Esophagus muscularis mucosa (tissue), 4 donors: ENCODE measurements at places on chromosomes 13 and 19. TPM values are rescaled to one million over a fixed set of nuclear protein-coding genes. Genes with fewer than 3 reads are reported as not detected.

The ZSCAN5C gene
- not detected for total RNA-seq

GRCh38 chr13:41851351-41851750 is 109.6 kb downstream of the VWA8 start:
- H3K4me3 ChIP-seq = no peak overlapping the region
- H3K36me3 ChIP-seq = peaks cover 8% of the 10 kb centered on the region
- H3K27me3 ChIP-seq = no peaks in the 10 kb centered on the region
- H3K4me1 ChIP-seq = peaks cover 6% of the 10 kb centered on the region

DNA sequence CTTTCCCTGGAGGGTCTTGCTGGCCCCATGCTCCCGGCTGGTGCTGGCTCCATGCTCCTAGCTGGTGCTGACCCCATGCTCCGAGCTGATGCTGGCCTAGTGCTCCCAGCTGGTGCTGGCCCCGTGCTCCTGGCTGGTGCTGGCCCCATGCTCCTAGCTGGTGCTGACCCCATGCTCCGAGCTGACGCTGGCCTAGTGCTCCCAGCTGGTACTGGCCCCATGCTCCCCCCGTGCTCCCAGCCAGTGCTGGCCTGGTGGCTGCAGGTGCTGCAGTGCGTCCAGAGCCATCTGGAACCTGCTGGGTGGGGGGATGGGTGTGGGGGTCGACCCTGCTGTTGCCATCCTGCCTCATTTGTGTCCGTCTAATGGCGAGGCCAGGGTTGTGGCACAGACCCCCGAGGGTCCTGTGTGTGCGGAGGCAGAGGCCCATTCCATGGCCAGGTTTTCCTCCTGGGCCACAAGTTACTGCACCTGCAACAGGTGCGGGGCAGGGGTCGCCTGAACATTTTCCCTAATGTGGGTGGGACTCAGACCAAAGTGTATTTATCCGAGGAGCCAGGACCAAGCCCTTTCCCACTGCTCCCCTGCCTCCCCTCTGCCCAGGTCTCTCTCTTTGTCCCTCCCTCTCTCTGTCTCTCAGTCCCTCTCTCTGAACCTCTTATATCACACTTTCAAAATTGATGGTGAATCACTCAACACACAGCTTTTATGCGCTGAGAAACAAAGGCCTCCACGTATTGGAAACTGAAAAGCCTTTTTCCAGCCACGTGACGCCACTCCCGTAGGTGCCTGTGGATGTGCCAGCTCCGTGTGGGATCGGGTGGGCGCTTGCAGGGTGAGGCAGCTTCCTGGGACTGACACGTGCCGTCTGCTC is 45.1 kb downstream of the MCF2L start:
- peaks cover 48% of the 10 kb centered on the region for H3K36me3 ChIP-seq
- H3K4me1 ChIP-seq = no peaks in the 10 kb centered on the region
- DNase-seq = no peak
- no peak overlapping the region for H3K27ac ChIP-seq
- H3K27me3 ChIP-seq = no peaks in the 10 kb centered on the region

The SHISA7 gene
- not detected for total RNA-seq

The ADGRE3 gene
- total RNA-seq = not detected

The TNFSF13B gene
- 3.6 TPM for total RNA-seq

The GPR183 gene
- 21.4 TPM for total RNA-seq

The NKPD1 gene
- not detected for total RNA-seq

- H3K4me1 ChIP-seq = no peaks in the 10 kb centered on the region
- H3K27me3 ChIP-seq = no peaks in the 10 kb centered on the region
- H3K27ac ChIP-seq = no peak overlapping the region
Measured at GRCh38 chr13:61202042-61202441, 213.6 kb downstream of the PCDH20 start.

DNA sequence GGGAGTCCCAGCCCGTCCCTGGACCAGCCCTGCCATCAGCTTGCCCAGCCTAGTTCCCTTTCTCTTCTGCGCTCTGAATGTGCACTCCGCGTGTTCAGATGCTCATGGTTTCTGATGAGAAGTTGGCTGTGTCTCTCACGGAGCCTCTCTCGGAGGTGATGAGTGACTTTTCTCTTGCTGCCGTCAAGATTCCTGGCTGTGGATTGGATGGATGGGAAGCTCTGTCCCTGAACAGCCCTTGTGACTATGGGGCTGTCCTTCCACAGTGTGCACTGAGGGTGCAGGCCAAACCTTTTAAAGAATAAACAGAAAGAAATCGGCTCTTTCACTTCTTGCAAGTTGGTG is 24.4 kb downstream of the WTIP start:
- no peaks in the 10 kb centered on the region for H3K27me3 ChIP-seq
- H3K36me3 ChIP-seq = no peaks in the 10 kb centered on the region
- H3K4me3 ChIP-seq = no peak overlapping the region
- peaks cover 24% of the 10 kb centered on the region for H3K4me1 ChIP-seq

DNA sequence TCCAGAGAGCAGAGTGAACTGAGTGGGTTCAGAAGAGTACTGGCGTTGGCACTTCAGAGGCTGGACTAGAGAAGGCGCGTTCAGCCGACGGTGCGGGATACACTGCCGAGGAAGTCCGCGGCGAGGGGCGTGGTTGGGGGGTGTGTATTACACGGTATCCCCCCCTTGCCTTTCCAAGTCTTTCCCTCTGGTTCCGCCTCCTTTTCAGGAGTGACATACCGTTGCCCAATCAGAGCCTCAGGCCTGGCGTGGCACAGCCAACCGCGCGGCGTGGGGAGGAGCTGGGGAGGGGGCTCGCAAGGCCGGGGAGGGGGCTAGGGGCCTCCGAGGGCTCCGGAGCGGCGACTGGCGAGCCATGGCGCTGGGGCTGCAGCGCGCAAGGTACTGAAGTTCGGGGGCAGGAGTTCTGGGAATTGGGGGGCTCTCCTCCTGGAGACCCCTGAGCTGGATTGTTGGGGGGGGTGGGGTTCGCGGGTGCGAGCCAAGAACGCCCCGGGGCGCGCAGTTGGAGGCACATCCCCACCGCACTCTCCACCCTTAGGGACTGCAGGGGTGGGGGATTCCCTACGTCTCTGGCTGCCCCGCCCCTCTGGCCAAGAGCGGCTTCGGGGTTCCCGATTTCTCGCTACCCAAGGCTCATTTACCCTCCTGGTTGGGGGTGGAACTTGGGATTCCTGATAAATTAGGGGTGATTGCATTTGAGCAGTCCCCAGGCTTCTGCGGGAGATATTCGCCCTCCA is at the start of gene HIF3A:
TSS of gene HIF3A (plus strand) at position 321 of the 740 bp plus-strand sequence. CDS start at position 356, 35 bp downstream.
- H3K36me3 ChIP-seq = no peaks in the 10 kb centered on the region
- H3K27ac ChIP-seq = peak within 1 kb of the TSS; percentile 97
- H3K4me3 ChIP-seq = peak within 1 kb of the TSS; percentile 90
- H3K27me3 ChIP-seq = no peaks in the 10 kb centered on the region
- no peak for DNase-seq

DNA sequence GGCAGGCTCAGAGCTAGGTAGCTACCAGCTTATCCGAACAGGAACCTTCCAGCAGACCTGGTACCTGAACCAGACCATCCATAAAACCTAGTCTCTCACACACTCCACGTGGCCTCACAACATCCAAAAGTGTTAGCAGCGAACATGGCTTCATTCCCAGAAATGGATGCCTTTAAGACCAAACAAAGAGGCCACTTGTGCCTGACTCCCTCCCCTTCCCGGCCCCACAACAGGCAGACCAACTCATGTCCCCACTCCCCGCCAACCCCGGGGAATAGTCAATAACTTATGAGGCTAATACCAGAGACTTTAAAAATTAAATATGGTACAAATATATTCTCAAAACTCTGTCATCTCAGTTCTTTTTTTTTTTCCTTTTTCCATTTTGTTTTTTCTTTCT is 46.2 kb downstream of the ZNF557 start:
- H3K36me3 ChIP-seq = peaks cover 42% of the 10 kb centered on the region
- DNase-seq = no peak
- H3K4me3 ChIP-seq = no peak overlapping the region
- no peaks in the 10 kb centered on the region for H3K4me1 ChIP-seq

DNA sequence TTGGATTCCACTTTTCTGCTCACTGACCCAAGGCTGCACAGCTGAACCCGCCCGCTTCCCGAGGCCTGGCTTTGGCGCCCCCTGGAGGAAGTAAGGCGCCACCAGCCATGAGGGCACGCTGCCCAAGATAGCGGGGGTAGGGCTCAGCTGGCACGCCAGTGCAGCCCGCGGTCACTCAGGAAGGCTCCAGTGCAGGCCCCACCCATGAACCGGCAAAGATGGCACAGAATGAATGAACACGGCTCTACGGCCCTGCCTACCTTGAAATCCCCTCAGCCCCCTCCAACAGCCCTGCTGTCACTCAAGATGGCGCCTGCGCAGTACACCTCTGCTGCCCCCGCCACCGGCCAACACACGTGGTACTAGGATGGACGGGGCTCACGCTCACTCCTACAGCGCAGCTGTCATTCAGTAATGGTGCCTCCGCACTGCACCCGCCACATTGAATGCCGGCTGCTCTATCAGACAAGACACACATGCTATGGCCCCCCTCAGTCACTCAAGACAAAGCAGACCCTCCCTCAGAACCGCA is 3.0 kb downstream of the PEG3 start:
- H3K4me1 ChIP-seq = peaks cover 12% of the 10 kb centered on the region
- no peaks in the 10 kb centered on the region for H3K27me3 ChIP-seq
- H3K36me3 ChIP-seq = no peaks in the 10 kb centered on the region
- H3K27ac ChIP-seq = peak overlapping the region; percentile 86
- no peak for DNase-seq
- H3K4me3 ChIP-seq = peak overlapping the region; percentile 62

The UNC13A gene
- total RNA-seq = 0.17 TPM

- H3K4me1 ChIP-seq = peaks cover 27% of the 10 kb centered on the region
- H3K27ac ChIP-seq = no peak overlapping the region
- no peak for DNase-seq
- H3K4me3 ChIP-seq = no peak overlapping the region
- peaks cover 5% of the 10 kb centered on the region for H3K27me3 ChIP-seq
- no peaks in the 10 kb centered on the region for H3K36me3 ChIP-seq
Measured at GRCh38 chr19:9939301-9939913, 3.1 kb upstream of the OLFM2 start.

The PLPP2 gene
- 2.1 TPM for total RNA-seq

The FREM2 gene
- 0.13 TPM for total RNA-seq

DNA sequence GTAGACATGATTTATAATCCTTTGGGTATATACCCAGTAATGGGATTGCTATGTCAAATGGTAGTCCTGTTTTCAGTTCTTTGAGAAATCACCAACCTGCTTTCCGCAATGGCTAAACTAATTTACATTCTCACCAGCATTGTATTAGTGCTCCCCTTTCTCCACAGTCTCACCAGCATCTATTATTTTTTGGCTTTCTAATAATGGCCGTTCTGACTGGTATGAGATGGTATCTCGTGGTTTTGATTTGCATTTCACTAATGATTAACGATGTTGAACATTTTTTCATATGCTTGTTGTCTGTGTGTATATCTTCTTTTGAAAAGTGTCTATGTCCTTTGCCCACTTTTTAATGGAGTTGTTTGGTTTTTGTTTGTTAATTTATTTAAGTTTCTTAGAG is 165.1 kb downstream of the PDS5B start:
- no peak overlapping the region for H3K4me3 ChIP-seq
- no peaks in the 10 kb centered on the region for H3K36me3 ChIP-seq
- no peak overlapping the region for H3K27ac ChIP-seq

- no peak for DNase-seq
- H3K4me3 ChIP-seq = no peak overlapping the region
- H3K4me1 ChIP-seq = no peaks in the 10 kb centered on the region
- H3K27me3 ChIP-seq = no peaks in the 10 kb centered on the region
- no peak overlapping the region for H3K27ac ChIP-seq
Measured at GRCh38 chr13:71685072-71685471, 181.9 kb downstream of the DACH1 start.

DNA sequence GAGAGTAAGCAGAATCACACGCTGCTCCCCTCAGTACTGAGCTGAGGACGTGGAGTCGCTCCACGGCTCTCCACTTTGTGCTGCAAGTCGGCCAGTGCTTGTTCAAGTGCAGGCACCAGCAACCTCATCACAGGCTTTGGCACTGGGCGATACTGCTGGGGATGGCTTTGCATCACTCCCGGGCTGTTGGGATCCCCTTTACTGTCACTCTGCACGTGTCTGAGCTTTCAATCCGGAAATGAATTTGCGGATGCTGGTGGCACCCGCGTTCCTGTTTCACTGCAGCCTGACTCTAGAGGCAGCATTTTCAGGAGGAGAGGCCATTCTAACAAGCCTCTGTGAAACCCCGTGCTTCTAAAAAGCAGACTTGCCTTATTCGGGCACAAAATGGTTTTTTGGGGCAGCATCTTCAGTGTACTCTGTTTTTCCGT is 19.1 kb downstream of the SMARCA4 start:
- H3K27me3 ChIP-seq = no peaks in the 10 kb centered on the region
- no peak overlapping the region for H3K4me3 ChIP-seq
- peaks cover 14% of the 10 kb centered on the region for H3K36me3 ChIP-seq
- DNase-seq = no peak
- peaks cover 48% of the 10 kb centered on the region for H3K4me1 ChIP-seq
- H3K27ac ChIP-seq = peak overlapping the region; percentile 6

The KRTDAP gene
- not detected for total RNA-seq
